ENCODE measurements at places on chromosomes 12 and 14.

DNA sequence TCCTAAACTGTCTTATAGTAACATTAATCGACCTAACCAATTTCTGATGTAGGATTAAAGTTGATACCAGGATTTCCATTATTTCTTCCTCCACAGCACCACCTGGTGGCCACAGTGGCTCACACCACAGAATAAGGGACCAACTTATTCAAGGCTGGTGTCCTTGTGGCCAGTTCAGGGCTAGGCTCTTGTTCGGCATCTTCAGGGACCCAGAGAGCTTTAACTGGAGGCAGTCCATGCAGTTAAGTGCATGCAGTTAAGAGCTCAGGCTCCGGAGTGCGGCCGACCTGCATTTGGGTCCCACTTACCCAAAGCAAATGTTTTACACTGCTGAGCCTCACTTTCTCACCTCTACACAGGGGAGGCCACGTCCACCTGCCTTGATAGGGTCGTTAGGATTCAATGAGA lies 42.0 kb upstream of the GPR68 start:
- peak; percentile 82 for DNase-seq

DNA sequence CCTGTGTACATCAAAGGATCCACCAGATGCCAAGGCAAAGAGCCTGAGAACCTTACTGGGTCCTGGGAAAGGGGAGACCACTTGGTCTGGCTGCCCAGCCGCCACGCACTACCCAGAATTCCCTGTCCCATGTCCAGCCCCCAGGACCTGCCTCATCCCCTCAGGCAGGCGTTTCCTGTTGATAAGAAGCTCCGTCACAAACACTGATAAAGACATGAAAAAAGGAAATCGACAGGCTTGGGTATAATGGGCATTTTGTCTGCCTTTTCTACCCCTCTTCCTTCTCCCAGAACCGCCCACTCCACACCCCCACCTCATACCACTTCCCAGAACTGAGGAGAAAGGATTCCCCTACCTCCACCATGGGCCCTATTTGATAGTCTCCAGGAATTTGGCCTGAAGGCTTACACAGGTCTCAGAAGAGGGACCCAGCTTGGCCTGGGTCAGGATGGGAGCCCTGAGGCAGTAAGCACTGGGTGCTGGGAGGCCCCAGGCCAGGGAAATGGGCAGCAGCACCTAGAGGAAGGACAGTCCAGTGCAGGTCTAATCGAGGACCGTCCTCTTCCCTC lies 18.8 kb downstream of the ACVRL1 start:
- no peak for DNase-seq

DNA sequence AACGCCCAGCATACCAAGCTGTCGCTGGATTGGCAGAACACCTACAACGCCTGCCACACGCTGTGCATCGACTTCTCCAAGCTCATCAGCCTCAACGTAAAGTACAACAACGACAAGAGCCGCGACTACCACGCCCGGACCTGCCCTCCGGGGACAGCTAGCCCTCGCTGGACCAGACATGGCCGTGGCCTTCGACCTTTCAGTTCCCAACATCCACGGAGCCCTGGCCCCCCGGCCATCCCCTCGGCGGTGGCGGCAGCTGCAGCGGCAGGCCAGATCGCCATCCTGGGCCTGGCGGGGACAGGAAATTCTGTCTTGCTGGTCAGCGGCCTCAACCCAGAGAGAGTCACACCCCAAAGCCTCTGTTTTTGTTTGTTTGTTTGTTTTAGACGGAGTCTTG lies 132.6 kb upstream of the FUT8 start:
- DNase-seq: no peak

DNA sequence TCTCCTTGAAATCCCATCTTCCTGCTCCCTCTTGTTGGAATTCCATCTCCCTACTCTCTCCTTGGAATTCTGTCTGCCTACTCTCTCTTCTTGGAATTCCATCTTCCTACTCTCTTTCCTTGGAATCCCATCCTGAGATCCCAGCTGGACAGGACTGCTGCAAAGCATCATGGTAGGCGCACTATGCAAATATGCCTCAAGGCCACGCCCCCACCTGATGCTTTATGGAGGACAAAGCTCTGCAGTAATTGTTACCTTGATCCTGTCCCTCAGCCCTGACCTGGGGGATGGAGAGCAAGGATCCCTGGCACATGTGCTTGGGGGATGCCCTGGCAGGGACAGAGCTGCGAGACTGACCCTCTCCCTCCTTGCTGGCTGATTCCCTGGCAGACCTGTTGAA lies 185.6 kb downstream of the TBX5 start:
- no peak for DNase-seq

- no peak for DNase-seq
These were observed 429.4 kb downstream of the ZFP36L1 start for GRCh38 chr14:68363466-68363842.

GRCh38 chr12:92628476-92628875 lies 74.3 kb upstream of the PLEKHG7 start:
- no peak for DNase-seq

DNA sequence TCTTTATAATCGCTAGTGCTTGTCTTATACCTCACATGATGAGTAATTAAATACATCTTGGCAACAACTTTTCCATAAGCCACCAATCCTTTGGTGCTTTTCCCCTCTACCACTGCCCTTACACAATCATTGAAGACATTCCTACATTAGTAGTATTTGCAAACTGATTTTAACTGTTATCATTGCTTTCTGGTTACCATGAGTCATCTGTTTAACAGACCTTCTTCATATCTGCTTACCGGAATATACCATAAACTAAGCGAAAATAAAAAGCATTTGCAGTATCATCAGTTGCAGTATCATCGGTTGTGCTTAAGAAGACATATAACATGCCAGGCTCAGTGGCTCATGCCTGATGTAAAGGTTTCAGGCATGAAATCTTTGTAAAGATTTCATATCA lies 54.8 kb upstream of the PLEKHA5 start:
- no peak for DNase-seq

DNA sequence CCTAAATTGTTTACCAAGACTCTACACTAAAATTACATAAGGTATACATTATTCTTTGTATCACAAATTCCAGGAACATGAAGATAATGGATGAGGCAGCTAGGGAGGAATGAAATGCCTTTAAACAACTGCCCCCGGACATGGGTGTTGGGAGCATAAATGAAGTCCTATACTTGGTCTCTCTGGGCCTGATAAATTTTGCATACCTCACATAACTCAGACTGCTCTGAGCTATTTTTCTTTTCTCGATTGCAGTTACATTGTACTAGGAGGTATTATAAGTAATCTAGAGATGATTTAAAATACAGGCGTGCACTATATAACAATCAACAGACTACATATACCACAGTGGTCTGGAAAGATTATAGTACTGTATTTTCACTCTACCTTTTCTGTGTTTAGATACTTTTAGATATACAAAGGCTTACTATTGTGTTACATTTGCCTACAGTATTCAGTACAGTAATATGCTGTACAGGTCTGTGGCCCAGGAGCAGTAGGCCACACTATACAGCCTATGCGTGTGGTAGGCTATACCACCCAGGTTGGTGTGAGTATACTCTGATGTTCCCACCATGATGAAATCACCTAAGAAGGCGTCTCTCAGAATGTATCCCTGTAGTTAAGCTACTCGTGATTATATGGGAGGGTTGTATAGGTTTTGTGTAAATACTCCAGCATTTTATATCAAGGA lies 14.3 kb downstream of the FNTB start:
- no peak for DNase-seq

DNA sequence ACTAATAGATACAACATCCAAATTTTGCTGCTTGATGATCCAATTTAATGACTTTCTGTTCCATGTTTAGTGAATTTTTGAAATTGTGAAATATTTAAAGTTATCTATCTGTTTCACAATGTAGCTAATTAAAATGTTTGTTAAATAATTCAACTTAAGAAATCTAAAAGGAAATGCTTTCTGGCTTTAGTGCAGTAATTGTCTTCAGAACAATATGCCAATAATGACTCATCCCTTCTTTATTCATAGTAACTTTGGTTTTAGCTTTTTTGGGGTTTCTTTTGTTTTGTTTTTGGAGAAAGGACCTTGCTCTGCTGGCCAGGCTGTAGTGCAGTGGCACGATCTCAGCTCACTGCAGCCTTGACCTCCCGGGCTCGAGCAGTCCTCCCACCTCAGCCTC lies 479.2 kb upstream of the RGS6 start:
- DNase-seq: no peak

DNA sequence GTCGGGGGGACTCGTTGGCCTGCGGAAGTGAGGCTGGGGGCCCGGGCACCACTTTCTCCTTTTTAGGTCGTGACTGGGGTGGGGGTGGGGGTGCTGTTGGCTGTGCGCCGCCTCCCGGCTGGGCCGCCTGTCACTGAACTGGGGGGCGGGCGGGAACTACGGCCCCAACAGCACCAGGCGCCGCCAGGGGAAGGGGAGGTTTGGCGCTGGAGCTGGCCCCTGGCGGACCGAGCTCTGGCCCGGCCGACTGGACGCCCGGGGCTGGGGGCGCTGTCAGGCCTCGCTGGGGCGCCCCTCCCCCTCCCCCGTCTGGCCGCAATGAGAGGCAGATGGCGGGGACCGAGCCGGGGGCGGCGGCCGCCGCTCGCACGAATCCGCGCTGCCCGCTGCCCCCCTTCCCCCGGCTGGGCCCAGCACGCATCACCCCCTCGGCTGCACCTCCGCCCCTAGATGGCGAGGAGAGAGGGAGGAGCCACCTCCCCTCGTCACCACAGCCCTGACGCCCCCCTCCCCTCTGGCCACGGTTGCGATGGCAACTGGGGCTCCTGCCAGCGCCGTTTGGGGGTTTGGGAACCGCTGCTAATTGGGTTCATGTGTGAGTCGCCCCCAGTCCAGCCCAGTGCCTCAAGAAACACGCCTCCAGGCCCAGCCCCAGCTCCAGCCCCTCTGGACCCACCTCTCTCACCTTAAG lies 723 bp downstream of the NFATC4 start:
- DNase-seq: peak; percentile 16

Measured in stimulated activated CD4-positive, alpha-beta T cell treated with anti-CD3 and anti-CD28 coated beads, Interleukin-4, amount 100 ng/mL, for 1 hour (primary cell).